Prostate gland (tissue), 2 donors: ENCODE measurements at places on chromosomes 7 and 10. TPM values are rescaled to one million over a fixed set of nuclear protein-coding genes. Genes with fewer than 3 reads are reported as not detected.

DNA sequence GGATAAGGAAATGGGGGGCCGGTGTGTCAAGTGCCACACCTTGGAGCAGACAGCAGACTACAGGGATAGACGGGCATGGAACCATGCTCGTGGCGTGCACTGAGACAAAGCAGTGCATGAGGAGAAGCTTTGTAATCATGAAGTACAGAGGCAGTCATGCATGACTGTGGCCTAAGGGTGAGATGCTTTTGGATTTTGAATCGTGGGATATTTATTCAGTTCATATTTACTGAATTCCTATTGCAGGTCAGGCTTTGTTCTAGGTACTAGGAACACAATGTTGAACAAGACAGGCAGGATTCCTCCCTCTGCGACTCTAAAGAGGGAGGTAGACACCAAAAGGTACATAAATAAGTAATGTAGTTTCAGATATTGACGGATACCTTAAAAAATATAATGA is 597.6 kb downstream of the PARD3 start:
- DNase-seq: no peak

- DNase-seq: no peak
These were observed 122.6 kb downstream of the INHBA start for GRCh38 chr7:41579961-41580935.

GRCh38 chr10:20267734-20268133 is 451.5 kb downstream of the PLXDC2 start:
- no peak for DNase-seq

Gene ADCYAP1R1
- 6.0 TPM for total RNA-seq

Gene GIMAP7
- 9.0 TPM for total RNA-seq

DNA sequence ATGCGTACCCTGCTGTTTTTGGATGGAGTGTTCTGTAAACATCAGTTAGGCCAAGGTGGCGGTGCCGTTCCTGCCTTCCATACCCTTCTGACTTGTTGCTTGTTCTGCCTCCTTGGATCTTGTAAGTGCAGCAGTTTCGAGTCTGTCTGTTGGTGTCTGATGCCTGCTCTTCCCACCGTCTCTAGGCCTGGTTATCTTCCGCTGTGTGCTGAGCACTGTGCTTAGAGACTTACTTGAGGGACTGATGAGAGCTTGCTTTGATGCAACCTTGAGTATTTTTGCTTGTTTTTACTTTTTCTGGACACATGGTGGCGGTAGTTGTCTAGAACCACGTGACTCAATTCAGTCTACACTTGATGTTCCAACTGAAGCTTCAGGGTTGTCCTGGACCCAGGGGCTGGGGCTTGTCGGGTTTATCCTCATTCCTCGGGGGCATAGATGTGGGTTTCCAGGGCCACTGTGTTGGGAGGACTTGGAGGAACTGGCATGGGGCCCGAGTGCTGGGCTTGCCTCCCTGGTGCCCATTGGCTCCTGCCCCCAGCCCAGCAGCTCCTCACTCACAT is 14.4 kb upstream of the SPRN start:
- no peak for DNase-seq

- no peak for DNase-seq
These were observed 79.3 kb downstream of the CSTF2T start for GRCh38 chr10:51620131-51620530.

GRCh38 chr10:110817614-110818013 is 54.1 kb upstream of the PDCD4 start:
- no peak for DNase-seq

GRCh38 chr10:79404231-79404609 is 41.2 kb downstream of the ZCCHC24 start:
- no peak for DNase-seq

DNA sequence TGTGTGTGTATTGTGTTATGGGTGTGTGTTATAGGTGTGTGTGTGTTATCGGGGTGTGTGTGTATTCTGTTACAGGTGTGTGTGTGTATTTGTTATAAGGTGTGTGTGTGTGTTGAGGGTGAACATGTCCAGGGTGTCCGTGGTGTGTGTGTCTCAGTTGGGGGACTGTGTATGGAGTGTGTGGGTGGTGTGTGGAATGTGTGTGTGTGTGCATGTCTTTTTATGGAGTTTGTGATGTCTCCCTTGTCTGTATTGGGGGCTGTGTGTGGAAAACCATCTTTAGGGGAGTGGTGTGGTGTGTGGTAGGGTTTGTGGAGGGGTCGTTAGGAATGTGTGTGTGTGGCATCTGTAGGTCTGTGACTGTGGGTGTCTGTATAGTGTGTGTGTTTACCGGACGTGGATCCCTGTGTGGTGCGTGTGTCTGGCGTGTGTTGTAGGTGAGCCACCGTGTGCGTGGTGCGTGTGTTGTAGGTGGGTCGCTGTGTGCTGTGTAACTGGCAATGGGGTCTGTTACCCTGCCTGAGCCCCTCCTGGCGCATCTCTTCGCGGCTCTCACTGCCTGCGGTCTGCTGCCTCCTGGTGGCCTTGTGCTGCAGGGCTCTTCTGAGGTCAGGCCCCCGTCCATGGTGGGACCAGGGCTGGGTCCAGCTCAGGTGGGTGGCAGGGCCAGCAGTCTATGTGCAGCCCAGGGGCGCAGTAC is 61.7 kb downstream of the PALD1 start:
- no peak for DNase-seq

- DNase-seq: no peak
These were observed 18.2 kb downstream of the TLL2 start for GRCh38 chr10:96495544-96495943.

DNA sequence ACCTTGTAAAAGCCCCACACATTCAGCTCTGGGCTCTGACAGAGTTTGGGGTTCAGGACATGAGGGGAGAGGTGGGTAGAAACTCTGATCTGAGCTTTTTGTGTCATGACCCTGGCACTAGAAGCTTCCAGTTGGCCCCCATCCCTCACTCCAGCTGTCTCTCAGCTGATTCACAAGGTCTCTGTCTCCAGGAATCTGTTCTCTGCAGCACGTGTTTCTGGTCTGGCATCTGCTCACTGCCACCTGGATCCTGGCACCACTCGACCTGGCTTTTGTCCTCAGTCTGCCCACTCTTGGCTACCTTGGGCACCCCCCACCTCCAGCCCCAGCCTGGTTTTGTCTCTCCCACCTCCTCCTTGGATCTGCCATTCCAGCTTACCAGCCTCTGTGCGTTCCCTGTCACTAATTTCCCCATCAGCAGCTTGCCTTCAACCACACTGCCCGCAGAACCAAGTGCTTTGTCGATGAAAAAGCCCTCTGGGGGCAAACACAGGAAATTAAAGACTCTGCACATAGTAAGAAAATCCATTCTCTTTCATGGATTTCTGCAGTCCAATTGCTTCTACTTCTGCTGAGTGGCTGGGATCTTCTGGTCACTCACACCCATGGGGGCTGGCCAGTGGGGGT is 18.3 kb upstream of the ADCYAP1R1 start:
- DNase-seq: no peak

Gene HUS1
- 26.1 TPM for total RNA-seq

Gene FBXO24
- total RNA-seq: 9.7 TPM

Gene STOX1
- 9.2 TPM for total RNA-seq
